ENCODE measurements at places on chromosomes 6 and 20. TPM values are rescaled to one million over a fixed set of nuclear protein-coding genes. Genes with fewer than 3 reads are reported as not detected.
A peak's percentile ranks its signal among the peaks of the same experiment; 100 is the strongest.

DNA sequence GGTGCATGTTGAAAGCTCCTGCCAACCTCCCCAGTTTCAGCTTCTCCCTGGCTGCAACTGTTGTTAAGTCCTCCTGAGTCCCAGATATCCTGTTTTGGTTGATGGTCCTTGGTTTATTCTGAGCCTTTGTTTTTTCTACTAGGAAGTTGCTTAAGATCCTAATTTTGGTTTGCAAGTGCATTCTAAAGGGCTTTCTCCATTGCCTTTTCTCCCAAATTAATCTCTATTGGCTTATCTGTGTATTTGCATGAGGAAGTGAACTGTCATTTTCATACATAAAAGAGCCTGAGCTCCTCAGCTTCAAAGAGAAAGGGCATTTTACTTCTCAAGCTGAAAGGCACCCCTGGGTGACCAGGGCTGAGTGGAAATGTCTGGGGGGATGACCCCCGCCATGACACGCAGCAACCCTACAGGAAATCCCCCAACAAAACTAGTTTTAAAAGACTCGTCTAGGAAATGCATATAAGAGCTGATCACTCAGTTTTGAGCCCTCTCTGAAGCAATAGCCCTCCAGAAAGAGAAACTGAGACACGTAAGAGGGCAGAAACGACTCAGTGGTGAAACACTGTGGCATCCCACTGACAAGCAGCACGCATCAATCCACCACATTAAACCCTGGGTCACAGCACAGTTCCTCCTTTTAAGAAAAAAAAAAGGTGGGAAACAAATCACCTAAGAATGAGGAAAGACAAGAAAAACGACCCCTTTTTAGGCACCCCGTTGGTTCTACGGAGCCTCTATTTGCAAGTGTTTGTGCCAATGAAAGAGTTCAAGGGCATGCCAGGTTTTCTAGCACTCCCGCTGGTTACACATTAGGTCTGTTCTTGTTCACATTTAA, 140.9 kb downstream of the THBS2 start:
- H3K4me1 ChIP-seq = peaks cover 12% of the 10 kb centered on the region
- H3K27me3 ChIP-seq = no peaks in the 10 kb centered on the region
- peak overlapping the region; percentile 24 for H3K4me3 ChIP-seq
- no peaks in the 10 kb centered on the region for H3K36me3 ChIP-seq

DNA sequence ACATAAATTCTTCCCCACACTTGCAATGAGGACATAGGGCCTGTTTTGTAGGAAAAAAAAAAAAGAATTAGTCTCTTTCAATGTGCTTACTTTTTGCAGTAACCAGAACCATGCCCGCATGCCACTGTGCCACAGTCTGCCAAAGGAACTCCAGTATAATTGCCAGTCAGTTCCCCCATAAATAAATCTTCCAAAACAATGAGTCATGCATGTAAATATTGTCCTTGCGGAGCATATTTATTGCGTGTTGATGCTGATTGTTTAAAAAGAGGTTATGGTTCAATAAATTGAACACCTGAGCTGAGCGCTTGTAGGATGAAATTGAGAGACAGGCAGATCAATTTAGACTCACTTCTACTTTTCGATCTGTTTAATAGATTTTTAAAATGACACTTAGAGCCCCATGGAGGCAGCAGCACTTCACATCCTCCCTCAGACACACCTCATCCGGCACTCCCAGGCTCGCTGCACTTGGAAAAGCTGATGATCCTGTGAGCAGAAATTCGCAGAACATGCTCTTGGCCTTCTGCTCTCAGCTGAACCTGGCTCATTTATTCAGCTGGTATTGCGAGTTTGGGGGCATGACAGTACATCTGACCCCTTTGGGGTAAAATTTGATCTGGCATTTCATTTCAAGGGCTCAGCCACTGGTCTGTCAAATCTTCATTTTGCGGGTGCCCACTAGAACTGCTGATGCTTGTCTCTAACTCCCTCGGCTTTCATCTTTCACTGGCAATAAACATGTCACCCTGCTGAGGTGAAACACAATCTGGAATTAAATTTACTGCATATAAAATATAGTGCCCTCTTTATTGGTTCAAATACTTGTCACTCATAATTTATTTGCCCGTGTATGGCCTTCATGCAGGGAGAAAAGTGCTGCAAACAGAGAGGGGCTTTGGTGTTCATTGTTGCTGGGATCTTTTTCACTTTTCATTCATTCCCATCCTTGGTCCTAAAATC, 371.1 kb upstream of the POU3F2 start:
- no peak overlapping the region for H3K4me3 ChIP-seq
- H3K36me3 ChIP-seq = no peaks in the 10 kb centered on the region
- H3K4me1 ChIP-seq = no peaks in the 10 kb centered on the region

DNA sequence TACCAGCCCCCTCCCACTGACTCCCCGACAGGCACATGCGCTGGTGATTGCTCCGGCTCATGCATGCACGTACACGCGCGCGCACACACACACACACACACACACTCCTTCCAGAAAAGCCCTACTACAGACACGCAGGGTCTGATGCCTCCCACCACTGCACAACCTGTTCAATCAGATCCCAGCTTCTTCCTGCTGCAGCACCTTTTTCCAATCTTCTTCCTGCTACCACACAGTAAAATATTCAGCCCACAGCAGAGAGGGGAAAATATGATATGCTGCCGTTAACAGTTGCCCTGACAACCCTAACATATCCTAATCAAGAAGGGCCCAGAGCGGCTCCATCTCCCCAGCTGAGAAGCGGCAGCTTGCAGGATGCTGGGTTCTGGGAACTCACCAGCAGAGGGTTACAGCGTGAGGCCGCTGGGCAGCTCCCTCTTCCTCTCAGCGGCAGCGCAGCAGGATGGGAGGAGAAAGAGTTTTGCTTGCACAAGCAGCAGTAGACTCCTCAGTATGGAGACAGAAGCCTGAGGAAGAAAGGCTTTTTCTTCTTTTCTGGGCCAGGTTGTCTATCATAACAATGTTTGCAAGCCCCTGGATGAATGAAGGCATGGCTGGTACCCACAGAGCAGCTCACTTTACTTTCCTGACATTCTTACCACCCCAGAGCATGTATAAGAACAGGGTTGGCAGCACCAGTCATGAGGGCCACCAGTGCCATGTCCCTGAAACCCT, 23.9 kb downstream of the MAP7 start:
- H3K27ac ChIP-seq = no peak overlapping the region
- peaks cover 21% of the 10 kb centered on the region for H3K4me1 ChIP-seq
- H3K4me3 ChIP-seq = peak overlapping the region; percentile 72
- peak; percentile 49 for DNase-seq

DNA sequence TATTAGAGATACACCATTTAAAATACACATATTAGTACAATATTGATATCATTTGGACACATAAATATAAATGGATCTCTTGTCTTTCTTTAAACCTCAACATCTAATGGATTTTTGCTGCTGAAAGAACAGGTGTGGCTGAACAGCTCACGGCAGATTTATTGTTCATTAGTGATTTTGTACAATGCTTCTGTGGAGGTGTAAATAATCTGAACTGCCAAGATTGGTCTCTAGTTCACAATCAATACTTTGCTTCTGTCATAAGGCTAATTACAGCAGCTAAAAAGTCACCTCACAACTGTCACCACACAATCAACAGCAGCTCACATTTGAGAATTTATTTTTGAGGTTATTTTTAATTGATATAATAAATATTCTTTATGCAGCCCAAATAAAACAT, 162.0 kb upstream of the SIM1 start:
- H3K36me3 ChIP-seq = peaks cover 3% of the 10 kb centered on the region
- H3K4me1 ChIP-seq = no peaks in the 10 kb centered on the region
- no peaks in the 10 kb centered on the region for H3K27me3 ChIP-seq
- DNase-seq = no peak
- no peak overlapping the region for H3K27ac ChIP-seq
- no peak overlapping the region for H3K4me3 ChIP-seq

- no peak overlapping the region for H3K4me3 ChIP-seq
- no peak overlapping the region for H3K27ac ChIP-seq
- H3K27me3 ChIP-seq = peaks cover 19% of the 10 kb centered on the region
- no peak for DNase-seq
- H3K4me1 ChIP-seq = peaks cover 26% of the 10 kb centered on the region
- no peaks in the 10 kb centered on the region for H3K36me3 ChIP-seq
Observed at GRCh38 chr6:104862456-104862855, 2.7 kb upstream of the HACE1 start.

GRCh38 chr6:20377623-20378265, 23.9 kb upstream of the E2F3 start:
- no peaks in the 10 kb centered on the region for H3K4me1 ChIP-seq
- no peaks in the 10 kb centered on the region for H3K27me3 ChIP-seq

AHCY gene
- 130 TPM for total RNA-seq

CDKAL1 gene
- 25.9 TPM for total RNA-seq

Data from activated T-cell treated with anti-CD3 and anti-CD28 coated beads, Interleukin-2, amount 50 U/mL, for 72 hours (primary cell).